Psoas muscle (tissue), 8 donors: ENCODE measurements at places on chromosomes 1 and 21.

GRCh38 chr21:16082038-16082816, 352.4 kb downstream of the USP25 start:
- H3K4me3 ChIP-seq, result no peak overlapping the region
- no peak overlapping the region for H3K27ac ChIP-seq
- no peak for DNase-seq
- H3K27me3 ChIP-seq, result no peaks in the 10 kb centered on the region

- no peaks in the 10 kb centered on the region for H3K27me3 ChIP-seq
- DNase-seq, result no peak
- peaks cover 6% of the 10 kb centered on the region for H3K4me1 ChIP-seq
- H3K36me3 ChIP-seq, result no peaks in the 10 kb centered on the region
- no peak overlapping the region for H3K27ac ChIP-seq
Observed at GRCh38 chr1:183918589-183918988, 113.7 kb downstream of the RGL1 start.

- H3K27ac ChIP-seq, result no peak overlapping the region
- H3K36me3 ChIP-seq, result no peaks in the 10 kb centered on the region
- no peak for DNase-seq
Observed at GRCh38 chr1:156390469-156391365, 21.7 kb downstream of the RHBG start.

DNA sequence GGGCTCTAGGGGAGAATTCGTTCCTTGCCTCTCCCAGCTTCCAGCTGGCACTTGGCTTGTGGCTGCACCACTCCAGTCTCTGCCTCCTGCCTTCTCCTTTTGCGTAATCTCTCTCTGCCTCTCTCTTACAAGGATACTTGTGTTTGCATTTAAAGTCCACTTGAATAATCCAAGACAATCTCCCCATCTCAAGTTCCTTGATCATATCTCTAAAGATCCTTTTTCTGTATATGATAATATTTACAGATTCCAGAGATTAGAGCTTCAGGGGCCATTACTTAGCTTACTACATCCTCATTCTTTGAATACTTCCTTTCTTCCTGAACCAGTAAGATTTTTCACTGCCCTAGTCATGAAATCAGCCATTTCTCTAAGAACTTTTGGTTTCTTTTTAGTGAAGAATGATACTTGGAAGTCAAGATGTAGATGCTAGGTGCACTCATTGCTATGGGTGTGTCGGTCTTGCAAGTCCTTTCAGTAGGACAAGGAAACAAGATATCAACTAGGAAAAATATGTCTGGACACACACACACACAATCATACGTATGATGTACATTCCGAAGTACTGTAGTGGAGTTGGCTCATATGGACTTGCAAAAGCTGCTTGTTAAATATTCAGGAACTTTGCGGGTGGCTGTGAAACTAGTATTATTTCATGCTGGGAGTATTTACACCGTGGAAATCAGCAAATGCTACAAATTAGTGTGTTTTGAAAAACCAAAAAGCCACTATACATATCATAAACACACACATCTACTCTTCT, 20.8 kb upstream of the RLF start:
- H3K27me3 ChIP-seq, result peaks cover 10% of the 10 kb centered on the region
- H3K4me1 ChIP-seq, result no peaks in the 10 kb centered on the region
- H3K27ac ChIP-seq, result no peak overlapping the region
- H3K4me3 ChIP-seq, result no peak overlapping the region
- no peak for DNase-seq
- H3K36me3 ChIP-seq, result no peaks in the 10 kb centered on the region

DNA sequence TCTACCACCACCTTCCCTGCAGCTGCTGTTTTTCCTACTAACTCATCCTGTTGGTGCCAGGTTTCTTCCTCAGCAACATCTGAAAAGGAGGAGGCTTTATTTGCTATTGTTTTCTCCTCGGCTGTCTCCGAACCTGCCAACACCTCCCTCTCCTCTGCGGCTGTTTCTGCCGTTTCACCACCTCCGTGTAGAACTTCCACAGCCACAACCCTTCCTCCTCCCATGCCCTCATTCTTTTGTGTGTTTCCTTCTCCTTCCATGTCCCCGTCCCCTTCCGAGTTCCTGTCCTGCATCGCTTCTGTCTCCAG, 59.0 kb upstream of the LRRC53 start:
- no peak overlapping the region for H3K4me3 ChIP-seq
- no peaks in the 10 kb centered on the region for H3K4me1 ChIP-seq
- H3K27ac ChIP-seq, result no peak overlapping the region
- H3K36me3 ChIP-seq, result no peaks in the 10 kb centered on the region
- DNase-seq, result no peak
- peaks cover 5% of the 10 kb centered on the region for H3K27me3 ChIP-seq
